ENCODE measurements at places on chromosomes 11 and 22. TPM values are rescaled to one million over a fixed set of nuclear protein-coding genes. Genes with fewer than 3 reads are reported as not detected.

TMEM225 gene
- total RNA-seq: not detected

RIBC2 gene
- total RNA-seq: not detected

OR4D5 gene
- total RNA-seq: not detected

DNA sequence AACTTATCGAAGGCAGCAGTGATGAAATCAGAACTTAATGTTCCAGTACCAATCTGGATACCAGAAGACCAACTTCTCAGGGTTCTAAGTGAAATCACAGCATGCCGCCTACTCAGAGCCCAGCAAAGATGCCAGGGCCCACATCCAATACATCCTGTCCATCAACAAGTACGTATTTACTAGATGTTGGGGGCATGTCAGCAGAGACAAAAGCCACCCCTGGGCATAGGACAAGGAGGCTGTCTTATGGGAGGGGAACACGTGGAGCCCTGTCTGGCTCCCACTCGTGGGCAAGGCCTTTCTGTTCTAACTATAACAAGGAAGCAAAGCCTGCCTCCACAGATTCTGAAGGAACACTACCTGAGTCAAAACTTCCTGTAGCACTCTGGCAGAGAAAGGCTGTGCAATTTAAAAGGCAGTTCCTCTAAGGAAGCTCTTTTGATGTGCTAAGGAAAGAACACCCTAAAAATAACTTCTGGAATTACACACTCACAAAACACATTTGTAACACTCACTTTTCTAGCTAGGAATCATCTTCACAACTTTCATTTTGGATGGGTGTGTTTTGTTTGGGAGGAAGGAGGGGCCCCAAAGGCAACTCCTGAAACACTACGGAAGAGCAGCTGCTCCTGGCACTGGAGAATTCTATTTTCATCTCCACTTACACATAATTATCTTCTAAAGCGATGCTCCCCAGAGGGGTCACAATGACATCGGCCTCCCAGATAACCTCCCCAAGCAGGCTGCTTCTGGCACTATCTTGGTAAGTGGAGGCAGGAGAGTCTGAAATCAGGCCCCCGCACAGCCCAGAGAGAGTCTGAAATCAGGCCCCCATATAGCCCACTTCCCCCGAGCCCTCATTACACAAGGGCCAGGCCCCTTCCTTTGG is 14.2 kb downstream of the SMCO4 start:
- DNase-seq: no peak

DNA sequence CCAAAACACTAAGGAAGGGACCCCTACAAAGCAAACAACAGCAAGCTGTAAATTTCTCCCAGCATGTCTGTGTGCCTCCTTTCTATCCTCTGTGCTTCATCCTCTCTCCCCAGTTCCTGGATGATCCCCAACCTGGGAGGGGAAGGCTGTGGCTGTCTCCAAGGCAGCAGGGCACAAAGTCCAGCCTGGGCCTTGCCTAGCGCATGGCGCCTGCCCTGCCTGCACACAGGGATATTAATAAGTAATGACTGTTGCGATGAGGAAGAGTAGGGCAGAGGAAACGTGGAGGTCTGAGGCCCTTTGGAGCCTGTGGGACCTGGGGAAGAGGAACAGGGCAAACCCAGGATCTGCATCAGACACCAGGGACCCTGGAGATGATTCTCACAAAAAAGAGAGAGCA is 2.0 kb downstream of the USH1C start:
- DNase-seq: no peak
